ENCODE measurements at places on chromosomes 2 and 18. TPM values are rescaled to one million over a fixed set of nuclear protein-coding genes. Genes with fewer than 3 reads are reported as not detected.

The DYNAP gene
- total RNA-seq: not detected

The DSG1 gene
- not detected for total RNA-seq

The RESP18 gene
- not detected for total RNA-seq

The SAP130 gene
- total RNA-seq: 23.1 TPM

The GAL3ST2 gene
- 1.3 TPM for total RNA-seq

The PTPRN gene
- 0.67 TPM for total RNA-seq

The LYG2 gene
- not detected for total RNA-seq

The MC5R gene
- not detected for total RNA-seq

The SCN1A gene
- total RNA-seq: not detected

The ALPP gene
- total RNA-seq: not detected

The ARL4C gene
- 16.4 TPM for total RNA-seq

The CFAP53 gene
- total RNA-seq: 0.26 TPM

The ACTG2 gene
- 173 TPM for total RNA-seq

The FANCL gene
- 22.1 TPM for total RNA-seq

The CCDC141 gene
- not detected for total RNA-seq

The SMAD7 gene
- total RNA-seq: 70.1 TPM

The KRTCAP3 gene
- total RNA-seq: 1.4 TPM

The MEP1B gene
- total RNA-seq: not detected

The PFN4 gene
- total RNA-seq: 1.3 TPM

Data from chondrocyte (in vitro differentiated cells).